Activated effector memory CD4-positive, alpha-beta T cell treated with Interleukin-2 at 50 U/mL for 16 hours (primary cell): ENCODE measurements at places on chromosomes 1 and 21.
A peak's percentile ranks its signal among the peaks of the same experiment; 100 is the strongest.

DNA sequence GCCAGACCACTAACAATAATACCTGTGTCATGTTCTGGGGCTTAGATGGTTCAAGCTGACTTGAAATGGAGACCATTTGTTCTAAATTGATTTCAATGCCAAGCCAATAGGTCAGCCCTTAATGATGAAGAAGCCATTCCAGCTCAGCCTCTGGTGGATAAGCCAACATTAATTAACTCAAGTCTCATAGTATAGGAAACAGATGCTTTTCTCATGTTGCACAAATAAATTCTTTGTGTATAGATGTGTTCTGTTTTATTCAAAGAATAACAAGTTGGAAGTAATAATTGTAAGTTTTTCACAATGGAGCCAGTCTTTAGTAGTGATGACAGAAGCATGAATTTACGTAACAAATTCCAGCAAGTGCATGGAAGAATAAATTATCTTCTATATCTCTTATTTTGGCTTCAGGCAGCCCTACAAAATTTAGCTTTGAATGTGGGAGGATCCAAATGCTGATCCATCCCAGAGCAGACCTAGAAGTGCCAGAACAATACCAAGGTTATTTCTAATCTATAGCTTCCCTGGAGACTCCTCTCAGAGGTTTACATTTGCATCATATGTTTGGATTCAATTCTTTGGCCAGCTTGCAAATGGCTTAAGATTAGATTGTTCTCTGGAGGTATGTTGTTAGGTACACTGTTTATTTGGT, 42.2 kb upstream of the C1orf105 start:
- DNase-seq: no peak

GRCh38 chr1:84538599-84538998, 32.2 kb upstream of the GNG5 start:
- DNase-seq: no peak

DNA sequence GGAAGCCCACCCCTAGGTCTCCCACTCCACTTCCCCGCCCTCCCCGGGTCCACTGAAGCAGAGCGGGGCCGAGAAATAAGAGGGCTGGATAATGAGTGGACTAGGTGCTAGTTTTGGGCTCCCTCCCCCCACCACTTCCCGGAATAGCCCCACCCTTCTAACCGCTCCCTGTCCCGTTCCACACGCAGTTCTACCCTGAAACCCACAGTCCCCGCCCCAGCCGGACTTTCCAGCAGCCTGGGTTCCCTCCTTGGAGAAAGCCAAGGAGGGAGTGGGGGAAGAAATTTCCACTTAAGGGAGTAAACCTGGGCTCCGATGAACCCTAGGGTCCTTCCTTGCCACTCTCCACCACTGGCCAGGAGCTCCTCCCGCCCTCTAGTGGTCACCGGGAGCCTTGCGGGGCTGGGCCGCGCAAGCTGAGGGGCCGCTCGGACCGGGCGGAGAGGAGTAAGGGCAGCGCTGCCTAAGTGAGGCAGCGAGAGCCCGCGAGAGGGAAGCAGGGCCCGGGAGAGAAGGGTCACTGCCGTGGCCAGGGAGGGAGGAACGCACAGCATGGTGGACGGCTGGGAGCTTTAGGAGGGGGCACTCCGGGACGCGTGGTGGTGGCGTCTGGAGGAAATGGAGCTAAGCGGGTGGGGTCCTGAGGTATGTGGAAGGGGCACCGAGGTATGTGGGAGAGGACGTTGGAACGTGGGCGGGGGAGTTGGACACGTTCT, 14.3 kb downstream of the THBS3 start:
- peak; percentile 54 for DNase-seq

GRCh38 chr1:4172644-4173599, 272.9 kb upstream of the C1orf174 start:
- no peak for DNase-seq
